ENCODE measurements at places on chromosomes 16 and 17.

- H3K27me3 ChIP-seq, result peaks cover 99% of the 10 kb centered on the region
- H3K4me1 ChIP-seq, result peaks cover 21% of the 10 kb centered on the region
- DNase-seq, result no peak
- no peaks in the 10 kb centered on the region for H3K36me3 ChIP-seq
These were observed 21.3 kb upstream of the HOXB13 start for GRCh38 chr17:48749621-48750553.

- no peak overlapping the region for H3K4me3 ChIP-seq
- H3K27ac ChIP-seq, result no peak overlapping the region
- H3K36me3 ChIP-seq, result no peaks in the 10 kb centered on the region
- no peaks in the 10 kb centered on the region for H3K4me1 ChIP-seq
These were observed 13.1 kb upstream of the BRD7 start for GRCh38 chr16:50381679-50382440.

DNA sequence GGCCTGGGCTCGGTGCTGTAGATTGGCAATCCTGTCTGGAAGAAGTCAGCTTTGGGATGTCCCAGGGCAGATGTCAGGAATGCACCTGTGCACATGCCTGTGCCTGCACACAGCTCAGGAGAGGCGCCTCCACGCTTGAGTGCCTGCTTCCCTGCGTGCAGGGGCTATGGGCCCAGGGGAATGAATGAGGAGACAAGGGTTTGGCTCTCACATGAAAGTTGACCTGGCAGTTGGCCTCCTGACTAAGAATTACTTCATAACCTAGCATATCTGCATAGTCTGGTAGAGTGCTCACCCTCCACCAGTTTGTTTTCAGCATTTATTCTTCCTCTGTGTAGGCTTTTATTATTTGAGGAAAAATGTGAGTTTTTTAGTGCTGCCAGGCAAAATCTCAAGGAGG, 50.0 kb downstream of the PLD6 start:
- H3K4me1 ChIP-seq, result peaks cover 30% of the 10 kb centered on the region
- H3K36me3 ChIP-seq, result peaks cover 84% of the 10 kb centered on the region
- no peak overlapping the region for H3K4me3 ChIP-seq
- H3K27ac ChIP-seq, result no peak overlapping the region
- H3K27me3 ChIP-seq, result no peaks in the 10 kb centered on the region

DNA sequence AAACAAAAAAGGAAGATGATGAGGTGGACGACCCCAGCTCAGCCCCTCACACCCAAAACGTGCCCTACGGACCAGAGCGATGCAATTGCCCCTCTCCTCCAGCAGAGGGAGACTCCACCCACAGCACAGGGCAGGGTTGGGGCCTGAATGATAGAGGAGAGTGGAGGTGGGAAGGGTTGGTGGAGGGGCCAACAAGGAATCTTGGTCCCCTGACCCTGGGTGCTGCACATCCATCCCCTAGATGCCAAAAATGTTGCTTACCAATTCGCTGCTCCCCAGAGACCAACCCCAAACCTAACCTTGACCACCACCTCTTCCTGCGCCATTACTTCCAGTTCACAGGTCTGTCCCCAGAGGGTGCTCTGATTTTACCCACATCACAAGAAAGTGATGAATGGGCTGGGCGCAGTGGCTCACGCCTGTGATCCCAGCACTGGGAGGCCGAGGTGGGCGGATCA, 12.9 kb downstream of the P2RX5 start:
- H3K27ac ChIP-seq, result no peak overlapping the region
- H3K36me3 ChIP-seq, result no peaks in the 10 kb centered on the region
- H3K4me3 ChIP-seq, result no peak overlapping the region
- no peak for DNase-seq
- H3K27me3 ChIP-seq, result peaks cover 16% of the 10 kb centered on the region
- H3K4me1 ChIP-seq, result no peaks in the 10 kb centered on the region

GRCh38 chr16:63311313-63311712, 1275.1 kb upstream of the CDH8 start:
- H3K4me1 ChIP-seq, result no peaks in the 10 kb centered on the region
- no peak for DNase-seq
- no peaks in the 10 kb centered on the region for H3K36me3 ChIP-seq
- H3K4me3 ChIP-seq, result no peak overlapping the region

GRCh38 chr17:74202938-74203337, 540 bp upstream of the RPL38 start:
- peaks cover 48% of the 10 kb centered on the region for H3K4me1 ChIP-seq
- no peak overlapping the region for H3K27ac ChIP-seq
- no peak for DNase-seq
- peaks cover 14% of the 10 kb centered on the region for H3K27me3 ChIP-seq

DNA sequence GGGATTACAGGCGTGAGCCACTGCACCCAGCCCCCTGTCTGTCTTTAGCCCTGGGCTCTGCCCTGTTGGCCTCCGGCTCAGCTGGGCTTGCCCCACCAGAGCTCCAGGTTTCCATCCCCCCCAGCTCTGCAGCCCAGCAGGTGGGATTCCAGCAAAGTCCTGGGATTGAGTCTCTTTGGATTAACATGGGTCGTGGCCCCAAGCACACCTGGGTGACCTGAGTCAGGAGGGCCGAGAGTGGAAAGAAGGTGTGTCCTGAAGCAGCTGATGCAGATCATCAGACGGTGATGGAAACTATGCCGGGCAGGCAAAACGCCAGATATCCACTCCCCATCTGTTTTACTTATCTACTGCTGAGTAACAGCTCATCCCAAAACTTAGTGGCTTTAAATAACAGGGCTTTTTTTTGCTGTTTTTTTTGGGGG, 72.5 kb downstream of the KNOP1 start:
- no peaks in the 10 kb centered on the region for H3K4me1 ChIP-seq
- no peaks in the 10 kb centered on the region for H3K27me3 ChIP-seq
- DNase-seq, result peak; percentile 93
- H3K36me3 ChIP-seq, result peaks cover 9% of the 10 kb centered on the region
- H3K4me3 ChIP-seq, result no peak overlapping the region
- peak overlapping the region; percentile 36 for H3K27ac ChIP-seq

DNA sequence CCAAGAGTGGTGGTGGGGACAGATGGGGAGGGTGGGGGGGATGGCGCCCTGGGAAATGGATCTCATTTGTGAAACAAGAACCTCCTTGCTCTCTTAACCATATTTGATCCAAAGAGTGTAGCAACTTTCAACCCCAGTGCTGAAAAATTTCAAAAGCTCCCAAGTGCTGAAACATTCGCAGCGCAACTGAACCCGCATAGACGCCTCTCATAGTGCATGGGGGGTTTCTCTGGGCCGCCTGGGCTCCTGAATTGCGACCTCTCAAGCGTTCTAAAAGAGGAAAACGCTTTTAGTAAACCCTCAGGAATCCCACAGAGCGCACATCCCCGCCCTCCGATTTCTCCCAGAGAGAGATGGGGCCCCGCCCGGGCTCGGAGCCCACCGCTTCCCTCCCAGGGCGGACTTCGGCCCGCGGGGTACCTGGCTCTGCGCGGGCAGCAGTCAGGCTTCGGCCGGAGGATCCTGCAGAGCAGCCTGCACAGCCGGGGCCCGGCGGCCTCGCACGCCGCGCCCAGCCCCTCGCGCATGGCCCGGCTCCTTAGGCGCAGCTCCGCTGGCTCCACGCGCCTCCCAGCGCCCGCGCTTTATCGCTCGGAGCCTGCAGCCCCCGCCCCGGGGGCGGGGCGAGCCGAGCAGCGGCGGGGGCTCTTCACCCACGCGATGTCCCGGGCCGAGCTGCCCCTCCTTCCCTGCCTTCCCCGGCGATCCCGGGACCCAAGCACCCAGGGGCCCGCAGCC, 7.0 kb downstream of the NOS2 start:
- H3K27me3 ChIP-seq, result peaks cover 34% of the 10 kb centered on the region
- no peak overlapping the region for H3K27ac ChIP-seq
- no peak for DNase-seq

DNA sequence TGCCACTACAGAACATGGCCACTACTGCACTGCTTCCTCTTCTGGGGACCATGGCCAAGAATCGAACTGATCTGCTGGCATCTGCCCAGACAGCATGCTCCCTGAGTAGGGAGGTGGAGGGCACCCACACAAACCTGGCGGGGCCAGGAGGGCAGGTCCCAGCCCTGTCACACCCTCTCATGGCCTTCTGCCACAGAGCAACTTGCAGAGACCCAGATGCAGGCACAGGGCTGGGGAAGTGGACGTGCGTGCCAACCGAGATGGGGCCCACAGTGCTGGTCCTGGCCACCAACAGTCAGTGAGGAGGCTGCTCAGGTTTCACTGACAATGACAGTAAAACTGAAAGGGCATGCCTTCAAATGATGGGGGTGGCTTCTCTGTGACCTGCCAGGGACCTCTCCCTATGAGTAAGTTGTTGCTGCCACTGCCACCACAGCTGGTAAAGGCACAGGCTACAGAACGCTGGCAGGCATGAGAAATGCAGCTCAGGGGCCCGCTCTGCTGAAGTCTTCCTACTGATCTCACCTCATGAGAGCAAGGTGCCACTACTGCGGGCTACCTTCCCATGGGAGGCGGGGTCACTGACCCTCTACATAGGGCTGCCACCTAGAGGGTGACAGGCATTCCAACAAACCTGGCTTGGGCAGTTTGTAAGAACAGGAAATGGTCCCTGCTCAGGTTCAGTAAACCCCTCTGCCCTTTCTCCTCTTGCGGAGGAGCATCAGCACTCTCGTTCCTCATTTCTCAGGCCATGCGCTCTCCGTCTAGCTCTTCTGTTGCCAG, 15.5 kb downstream of the HIC1 start:
- DNase-seq, result no peak
- peak overlapping the region; percentile 74 for H3K27ac ChIP-seq
- H3K4me1 ChIP-seq, result peaks cover 41% of the 10 kb centered on the region
- no peak overlapping the region for H3K4me3 ChIP-seq

DNA sequence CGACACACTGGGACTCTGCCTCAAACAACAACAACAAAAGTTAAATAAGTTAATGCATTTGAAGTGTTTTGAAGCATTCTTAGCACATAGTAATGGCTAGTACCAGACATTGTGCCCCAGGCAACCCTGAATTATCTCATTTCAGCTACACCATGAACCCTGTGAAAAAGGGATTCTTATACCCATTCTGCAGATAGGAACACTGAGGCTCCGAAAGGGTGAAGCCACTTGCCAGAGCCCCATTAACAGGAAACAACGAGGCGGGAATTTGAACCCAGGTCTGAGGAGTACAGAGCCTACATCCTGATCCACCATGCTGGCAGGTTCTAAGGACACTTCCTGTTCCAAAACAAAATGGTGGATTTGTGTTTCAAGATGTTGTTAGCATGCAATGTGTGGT, 9.2 kb downstream of the GPR139 start:
- no peak overlapping the region for H3K4me3 ChIP-seq
- H3K36me3 ChIP-seq, result no peaks in the 10 kb centered on the region
- no peaks in the 10 kb centered on the region for H3K27me3 ChIP-seq
- no peaks in the 10 kb centered on the region for H3K4me1 ChIP-seq

DNA sequence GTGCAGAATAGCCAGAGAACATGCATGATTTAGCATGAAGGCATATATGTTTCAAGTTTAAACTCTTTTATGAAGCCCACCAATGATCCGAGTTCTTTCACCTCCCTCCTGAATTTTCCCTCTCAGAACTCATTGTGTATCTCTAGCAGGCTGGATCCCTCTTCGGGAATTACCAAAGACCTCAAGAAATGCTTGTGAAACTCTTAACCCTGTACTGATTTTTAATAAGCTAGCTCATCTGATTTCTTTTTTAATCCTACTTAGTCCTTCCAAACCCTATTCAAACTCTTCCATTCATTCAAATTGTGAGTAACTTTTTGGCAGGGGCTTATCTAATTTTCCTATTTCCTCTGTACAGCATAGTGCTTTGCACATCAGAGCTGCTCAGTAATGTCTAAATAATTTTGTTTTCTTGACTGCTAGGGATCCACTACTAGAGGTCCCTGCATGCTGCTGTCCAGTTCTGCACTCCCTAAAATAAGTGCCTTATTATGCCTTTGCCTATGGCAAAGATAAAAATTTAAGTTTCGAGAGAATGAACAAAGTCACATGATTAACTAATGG, 723.8 kb downstream of the CDH11 start:
- H3K27ac ChIP-seq, result no peak overlapping the region
- H3K36me3 ChIP-seq, result no peaks in the 10 kb centered on the region
- no peaks in the 10 kb centered on the region for H3K4me1 ChIP-seq
